ENCODE measurements at places on chromosomes 6 and 20.
A peak's percentile ranks its signal among the peaks of the same experiment; 100 is the strongest.

DNA sequence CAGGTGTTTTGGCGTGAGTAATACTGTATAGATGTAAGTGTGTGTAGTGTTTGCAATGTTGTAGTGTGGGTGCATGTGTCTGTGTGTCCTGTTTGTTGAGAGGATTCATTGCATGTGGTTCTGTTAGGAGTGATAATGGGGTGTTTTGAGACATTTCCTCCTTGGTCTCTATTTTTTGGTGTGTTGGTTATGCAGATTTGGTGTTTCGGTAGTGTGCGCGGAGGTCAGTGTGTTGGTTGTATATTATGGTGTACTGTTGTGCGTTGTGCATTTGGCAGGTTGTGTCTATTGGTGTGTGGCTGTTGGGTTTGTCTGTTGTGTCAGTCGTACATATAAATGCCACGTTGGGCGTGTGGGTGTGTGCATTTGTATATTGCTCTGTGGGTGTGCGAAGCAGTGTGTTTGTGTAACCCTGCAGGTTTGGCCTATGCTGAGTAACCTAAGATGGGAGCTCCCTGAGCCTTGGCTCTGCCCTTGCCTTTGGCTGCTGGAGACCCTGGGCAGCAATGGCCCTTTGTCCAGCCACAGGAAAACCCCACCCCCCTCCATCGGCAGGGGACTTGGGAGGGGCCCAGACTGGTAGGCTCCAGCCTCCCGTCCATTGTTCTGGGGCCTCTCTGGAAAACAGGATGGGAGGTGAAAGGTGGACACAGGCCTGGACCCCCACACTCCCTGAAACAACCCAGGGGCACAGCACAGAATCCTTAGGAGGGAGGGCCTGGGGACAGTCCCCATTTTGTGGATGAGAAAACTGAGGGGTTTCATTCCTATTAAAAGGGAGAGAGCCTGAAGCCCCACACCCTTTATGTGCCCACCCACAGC is 10.3 kb upstream of the ID1 start:
- no peak for DNase-seq

GRCh38 chr20:47230811-47231256 is 125.7 kb downstream of the ZMYND8 start:
- no peak for DNase-seq

GRCh38 chr6:22149501-22150367 is 147.1 kb downstream of the PRL start:
- no peak for DNase-seq

- no peak for DNase-seq
Measured at GRCh38 chr6:106767271-106767670, 137.9 kb downstream of the QRSL1 start.

DNA sequence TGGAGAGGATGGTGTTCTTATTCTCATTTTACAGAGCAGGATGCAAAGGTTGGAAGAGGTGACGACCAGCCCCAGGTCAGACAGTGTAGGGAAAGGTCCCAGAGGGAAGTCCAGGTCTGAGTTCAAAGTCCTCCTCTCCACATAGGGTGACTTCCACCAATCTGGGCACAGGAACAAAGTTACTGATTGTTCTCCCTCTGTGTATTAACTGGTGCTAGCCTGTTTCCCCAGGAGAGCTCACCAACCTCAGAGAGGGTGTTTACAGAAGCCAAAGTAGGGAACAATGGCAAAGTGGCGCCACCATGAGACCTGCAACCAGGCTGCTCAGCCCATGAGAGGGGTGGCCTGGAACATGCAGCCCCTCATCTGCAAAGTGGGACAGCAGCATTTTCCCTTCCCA is 16.8 kb upstream of the SIRPB1 start:
- DNase-seq = no peak

DNA sequence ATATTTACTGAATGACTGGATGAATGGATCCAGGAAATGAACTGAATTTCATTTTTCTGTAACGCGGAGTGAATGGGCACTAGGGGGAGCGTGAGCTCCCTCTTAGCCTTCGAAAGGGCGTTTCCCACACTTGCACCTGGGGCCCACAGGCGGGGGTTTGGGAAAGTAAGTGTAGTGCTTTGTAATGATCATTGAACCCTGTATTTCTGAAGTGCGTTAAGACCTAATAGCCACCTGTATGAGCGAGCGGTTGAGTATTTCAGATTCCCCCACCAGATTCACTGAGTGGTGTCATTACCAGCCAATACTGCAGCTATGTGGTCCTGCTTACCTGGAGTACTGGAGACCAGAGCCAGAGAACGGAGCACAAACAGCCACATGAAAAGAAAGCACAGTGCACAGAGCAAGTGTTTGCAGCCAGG is 10.5 kb downstream of the SYTL3 start:
- DNase-seq = no peak

- DNase-seq = no peak
Measured at GRCh38 chr6:127267646-127268625, 1.3 kb downstream of the RNF146 start.

DNA sequence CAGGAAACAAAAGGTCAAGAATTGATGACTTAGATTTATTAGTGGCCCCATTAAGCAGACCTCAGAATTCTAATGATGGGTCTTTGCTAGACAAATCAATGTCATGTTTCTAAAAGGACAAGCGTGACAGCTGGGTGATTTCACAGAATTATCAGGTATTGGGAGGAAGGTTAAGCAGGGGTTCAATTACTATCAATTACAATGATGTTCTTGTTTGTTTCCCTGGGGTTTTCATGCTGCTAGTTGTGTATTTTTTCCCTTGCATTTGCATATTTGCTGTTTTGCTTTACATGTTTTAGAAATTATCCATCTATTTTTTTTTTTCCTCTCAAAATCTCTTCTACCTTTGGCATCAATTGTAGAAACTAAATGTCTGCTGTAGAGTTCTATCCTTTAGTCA is 27.9 kb downstream of the GNAS start:
- no peak for DNase-seq

GRCh38 chr20:59157961-59158541 is 5.6 kb upstream of the ZNF831 start:
- no peak for DNase-seq

- no peak for DNase-seq
Measured at GRCh38 chr6:1124885-1125284, 187.0 kb upstream of the FOXQ1 start.

- DNase-seq = no peak
Measured at GRCh38 chr6:136470044-136470443, 80.2 kb downstream of the MAP7 start.

DNA sequence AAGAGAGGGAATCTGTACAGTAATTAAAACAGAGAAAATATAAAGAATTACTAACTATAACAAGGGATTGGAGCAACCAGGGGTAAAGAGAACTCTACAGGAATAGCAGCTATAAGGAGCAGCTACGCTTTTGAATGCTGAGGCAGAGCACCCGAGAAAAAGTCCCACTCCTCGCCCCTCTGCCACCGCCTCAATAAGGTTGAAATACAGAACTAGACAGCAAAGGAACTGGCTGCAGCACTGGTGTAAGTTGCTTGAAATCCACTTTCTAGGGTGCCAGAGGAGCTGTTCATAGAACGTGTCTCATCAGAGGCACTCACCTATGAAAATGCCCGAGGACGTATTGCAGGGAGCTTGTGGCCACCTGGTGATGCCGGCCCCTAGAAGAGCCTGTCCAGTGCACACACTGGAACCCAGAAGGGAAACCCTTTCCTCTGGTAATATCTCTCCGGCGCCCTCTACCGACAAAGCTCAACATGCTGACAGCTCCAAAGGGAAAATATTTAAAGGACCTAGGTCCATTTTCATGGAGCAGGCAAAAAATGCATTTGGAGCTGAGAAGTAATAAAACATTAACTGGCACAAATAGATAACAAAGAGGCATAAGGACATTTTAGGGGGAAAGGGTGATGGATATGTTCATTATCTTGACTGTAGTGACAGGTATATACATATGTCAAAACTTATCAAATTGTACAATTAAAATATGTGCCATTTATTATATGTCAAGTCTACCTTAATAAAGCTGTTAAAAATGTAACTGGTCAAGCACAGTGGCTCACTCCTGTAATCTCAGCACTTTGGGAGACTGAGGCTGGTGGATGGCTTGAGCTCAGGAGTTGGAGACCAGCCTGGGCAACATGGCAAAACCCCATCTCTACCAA is 137.4 kb upstream of the HDAC2 start:
- no peak for DNase-seq

- no peak for DNase-seq
Measured at GRCh38 chr20:59455402-59456341, 148.7 kb upstream of the PHACTR3 start.

DNA sequence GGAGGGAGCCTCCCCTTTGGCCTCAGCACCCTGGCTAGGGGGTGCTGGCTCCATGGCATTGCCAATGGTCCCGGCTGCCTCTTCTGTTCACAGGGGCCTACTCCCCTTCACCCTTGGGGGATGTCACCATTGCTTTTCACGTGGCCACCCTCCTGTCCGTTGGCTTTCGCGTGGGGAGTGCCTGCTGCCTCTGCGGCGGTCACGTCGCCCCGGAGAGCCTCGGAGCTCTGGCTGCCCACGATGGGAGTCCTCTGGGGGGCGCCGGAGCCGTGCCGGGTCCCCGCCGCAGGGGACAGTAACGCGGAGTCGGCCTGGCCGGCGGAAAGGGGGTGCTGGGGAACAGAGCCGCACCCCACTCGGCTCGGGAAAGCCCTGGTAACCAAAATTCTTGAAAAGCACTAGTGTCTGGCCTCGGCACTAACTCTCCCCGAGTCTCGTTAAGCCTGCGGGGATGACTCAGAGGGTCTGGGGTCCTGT is 661 bp upstream of the HEBP2 start:
- no peak for DNase-seq

DNA sequence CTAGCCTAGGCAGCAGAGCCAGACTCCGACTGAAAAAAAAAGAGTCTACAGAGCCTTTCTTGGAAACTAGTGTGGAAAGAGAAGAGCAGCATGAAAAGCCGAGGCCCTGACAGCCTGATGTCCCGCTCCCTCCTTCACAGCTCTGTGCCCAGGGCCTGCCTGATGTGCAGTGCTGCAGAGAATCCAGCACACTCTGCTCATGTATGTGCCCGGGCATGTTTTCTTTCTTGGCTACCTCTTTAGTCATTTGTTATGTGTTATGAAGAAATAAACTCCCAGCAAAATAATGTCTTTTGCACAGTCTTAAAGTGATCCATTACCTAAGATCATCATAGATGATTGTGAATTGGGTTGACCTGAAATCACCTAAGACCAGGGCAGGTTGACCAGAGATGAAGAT is 78.1 kb upstream of the EZR start:
- no peak for DNase-seq

- no peak for DNase-seq
Measured at GRCh38 chr6:159745081-159745480, 16.8 kb upstream of the ACAT2 start.

GRCh38 chr6:91366781-91367180 is 779.9 kb upstream of the MAP3K7 start:
- DNase-seq = no peak

- DNase-seq = no peak
Measured at GRCh38 chr6:15977050-15977449, 151.8 kb upstream of the MYLIP start.

- DNase-seq = no peak
Measured at GRCh38 chr20:43357352-43357751, 100.3 kb upstream of the SRSF6 start.

DNA sequence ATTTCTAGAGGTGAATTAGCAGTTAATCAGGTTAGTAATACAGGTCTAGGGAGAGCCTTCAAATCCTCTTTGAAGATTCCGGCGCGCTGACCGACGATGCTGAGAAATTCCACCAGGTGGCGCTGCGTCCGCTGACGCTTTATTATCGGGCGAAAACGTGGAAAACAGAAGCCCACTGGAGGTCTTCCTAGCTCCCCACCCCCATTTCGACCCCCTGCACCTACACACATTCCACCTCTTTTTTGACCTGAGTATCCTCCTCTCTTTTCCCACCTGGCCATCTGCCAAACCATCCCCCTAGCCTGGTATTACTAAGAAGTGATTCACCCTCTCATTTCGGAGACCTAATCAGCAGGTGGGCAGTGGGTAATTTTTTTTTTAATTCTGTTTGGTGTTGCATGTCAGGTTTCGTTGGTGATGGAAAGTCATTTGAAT is 65.4 kb upstream of the RIN2 start:
- DNase-seq = peak; percentile 16

DNA sequence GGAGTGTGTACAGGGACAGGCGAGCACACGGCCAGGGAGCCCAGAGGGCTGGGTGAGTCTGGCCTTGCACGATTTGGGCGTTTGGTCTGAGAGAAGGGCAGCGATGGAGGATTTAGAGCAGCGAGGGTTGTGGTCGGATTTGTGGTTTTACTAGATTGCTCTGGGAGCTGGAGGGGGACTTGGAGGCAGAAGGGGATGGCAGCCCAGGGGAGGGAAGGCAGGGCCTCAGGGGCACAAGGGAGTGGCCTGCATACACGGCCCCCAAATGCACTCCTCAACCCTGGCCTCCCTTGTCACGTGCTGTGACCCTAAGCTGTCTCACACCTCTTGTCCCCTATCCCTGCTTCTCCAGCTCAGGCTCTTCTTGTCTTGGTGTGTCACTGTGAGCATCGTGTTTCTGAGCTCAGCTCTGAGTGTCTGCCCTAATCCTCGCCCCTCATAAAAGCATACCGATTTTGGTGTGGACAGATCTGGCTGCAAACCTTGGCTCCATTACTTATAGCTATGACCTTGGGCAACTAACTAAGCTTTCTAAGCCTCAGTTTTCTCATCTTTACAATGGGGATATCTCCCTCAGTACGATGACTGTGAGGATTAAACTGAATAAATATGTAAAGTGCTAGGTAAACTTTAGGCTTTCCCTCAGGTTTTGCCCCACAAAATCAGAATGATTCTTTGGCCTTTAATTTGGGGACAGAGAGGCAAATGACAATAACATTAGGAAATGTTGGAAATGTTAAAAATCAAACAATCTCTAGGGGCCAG is 120.1 kb upstream of the ARMC2 start:
- no peak for DNase-seq

DNA sequence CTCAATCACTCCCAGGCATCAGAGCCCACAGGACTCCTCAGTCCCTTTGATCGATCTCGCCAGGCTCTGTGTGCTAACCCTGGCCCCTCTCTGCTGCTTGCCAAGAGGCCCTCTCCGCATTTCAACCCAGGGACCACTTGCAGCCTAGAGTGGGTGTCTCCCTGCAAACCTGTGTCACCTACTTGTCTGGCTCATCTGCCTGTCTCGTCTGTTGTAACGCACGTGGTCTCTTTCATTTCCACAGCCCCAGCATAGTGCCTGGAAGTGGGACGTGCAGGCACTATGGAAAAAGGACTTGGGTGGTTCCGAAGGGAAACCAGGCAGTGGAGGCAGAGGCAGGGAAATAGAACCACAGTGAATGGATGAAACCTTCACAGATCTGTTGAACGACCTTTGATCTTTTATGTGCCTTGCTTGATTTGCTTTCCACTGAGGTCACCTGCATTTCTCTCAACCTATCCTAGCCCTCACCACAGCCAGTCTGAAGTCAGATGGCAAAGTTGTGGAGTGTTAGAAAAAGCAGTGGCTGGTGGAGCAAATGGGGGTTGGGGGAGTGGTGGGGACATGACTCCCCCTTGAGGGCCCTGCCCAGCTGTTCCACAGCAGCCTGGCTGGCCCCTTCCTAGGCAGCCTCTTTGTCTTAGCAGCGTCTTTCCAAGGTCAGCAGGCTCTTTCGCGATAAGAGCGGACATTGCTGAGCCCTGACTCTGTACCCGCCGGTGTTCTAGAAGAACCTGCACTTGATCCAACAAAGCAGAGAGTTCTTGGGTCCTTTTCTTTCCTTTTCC is 55.8 kb upstream of the TAGAP start:
- no peak for DNase-seq

- peak; percentile 30 for DNase-seq
Measured at GRCh38 chr20:31569163-31570020, 35.7 kb upstream of the ID1 start.
